ENCODE measurements at places on chromosomes 6 and 20. TPM values are rescaled to one million over a fixed set of nuclear protein-coding genes. Genes with fewer than 3 reads are reported as not detected.

DNA sequence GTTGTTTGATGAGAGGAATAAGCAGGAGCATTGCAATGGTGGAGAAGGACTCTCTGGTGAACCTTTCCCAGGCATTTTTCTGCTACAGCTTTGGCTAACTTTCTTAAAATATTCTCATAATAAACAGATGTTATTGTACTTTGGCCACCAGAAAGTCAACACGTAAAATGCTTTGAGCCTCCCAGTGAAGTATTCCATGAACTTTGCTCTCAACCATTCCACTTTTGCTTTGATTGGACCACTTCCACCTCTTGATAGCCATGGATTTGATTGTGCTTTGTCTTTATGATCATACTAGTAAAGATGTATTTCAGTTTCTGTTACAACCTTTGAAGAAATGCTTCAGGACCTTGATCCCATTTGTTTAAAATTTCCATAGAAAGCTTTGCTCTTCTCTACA is 241.1 kb downstream of the TENT5A start:
- H3K36me3 ChIP-seq, result no peaks in the 10 kb centered on the region
- no peaks in the 10 kb centered on the region for H3K4me1 ChIP-seq
- DNase-seq, result no peak
- no peaks in the 10 kb centered on the region for H3K27me3 ChIP-seq
- no peak overlapping the region for H3K27ac ChIP-seq

DNA sequence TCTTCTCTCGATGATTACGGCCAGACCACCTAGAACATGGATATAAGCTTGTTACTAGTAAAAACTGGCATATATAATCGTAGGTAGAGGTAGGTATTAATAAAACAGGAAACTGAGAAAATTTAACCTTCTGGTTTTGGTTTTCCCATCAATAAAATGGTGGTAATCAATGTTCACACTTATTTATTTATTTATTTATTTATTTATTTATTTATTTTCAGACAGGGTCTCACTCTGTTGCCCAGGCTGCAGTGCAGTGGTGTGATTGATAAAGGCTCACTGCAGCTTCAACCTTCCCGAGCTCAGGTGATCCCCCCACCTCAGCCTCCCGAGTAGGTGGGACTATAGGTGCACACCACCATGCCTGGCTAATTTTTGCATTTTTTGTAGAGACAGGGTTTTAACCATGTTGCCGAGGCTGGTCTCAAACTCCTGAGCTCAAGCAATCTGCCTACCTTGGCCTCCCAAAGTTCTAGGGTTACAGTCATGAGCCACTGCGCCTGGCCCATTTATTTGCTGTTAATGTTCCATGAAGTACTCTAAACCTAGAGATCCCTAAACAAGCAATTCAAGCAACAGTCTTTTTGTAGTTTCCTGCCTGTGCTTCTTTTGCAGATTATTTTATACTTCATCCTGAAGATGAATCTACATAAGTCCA is 11.5 kb downstream of the TOMM6 start:
- DNase-seq, result no peak
- H3K27ac ChIP-seq, result no peak overlapping the region
- H3K4me3 ChIP-seq, result no peak overlapping the region
- no peaks in the 10 kb centered on the region for H3K36me3 ChIP-seq

GRCh38 chr20:51059862-51060261 is 37.0 kb upstream of the KCNG1 start:
- H3K4me3 ChIP-seq, result no peak overlapping the region
- H3K27me3 ChIP-seq, result peaks cover 18% of the 10 kb centered on the region
- H3K4me1 ChIP-seq, result no peaks in the 10 kb centered on the region
- no peak overlapping the region for H3K27ac ChIP-seq
- H3K36me3 ChIP-seq, result no peaks in the 10 kb centered on the region

DNA sequence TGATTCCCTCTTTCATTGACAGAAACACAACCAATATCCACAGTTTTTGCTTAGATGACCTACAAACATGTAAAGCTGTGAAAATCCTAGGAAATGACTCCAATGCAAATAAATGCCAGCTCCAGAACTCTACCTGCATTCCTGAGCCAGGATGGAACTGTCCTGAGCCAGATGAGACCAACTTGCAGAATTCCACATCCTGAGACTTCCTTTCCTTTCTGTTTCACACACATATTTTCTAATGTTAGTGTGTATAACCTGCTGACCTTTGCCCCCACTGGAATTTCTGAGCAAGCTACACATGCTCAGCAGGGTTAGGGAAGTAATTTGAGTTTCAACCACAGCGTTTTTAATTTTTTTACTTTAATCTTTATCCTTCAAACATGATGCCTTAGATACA is 69.6 kb upstream of the ADGRF1 start:
- no peaks in the 10 kb centered on the region for H3K4me1 ChIP-seq
- no peak for DNase-seq
- H3K4me3 ChIP-seq, result no peak overlapping the region
- H3K27ac ChIP-seq, result no peak overlapping the region

DNA sequence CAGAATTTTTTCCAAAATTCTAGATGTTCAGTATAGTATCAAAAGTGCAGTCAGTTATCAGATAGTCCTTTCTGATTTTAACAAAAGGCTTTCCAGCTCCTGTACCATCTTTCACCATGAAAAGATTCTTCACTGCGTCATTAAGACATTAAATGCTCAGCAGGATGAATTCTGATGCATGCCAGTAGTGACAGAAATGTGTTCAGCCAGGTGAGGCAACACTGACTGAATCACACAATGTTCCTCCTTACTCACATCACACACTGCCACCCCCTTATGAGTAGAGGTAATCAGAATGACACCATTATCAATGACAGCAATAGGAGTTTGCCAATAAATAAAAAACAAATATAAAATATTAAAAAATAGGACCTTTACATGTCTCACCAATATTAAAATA is 426.6 kb upstream of the PLCB4 start:
- DNase-seq, result no peak
- no peak overlapping the region for H3K27ac ChIP-seq
- H3K36me3 ChIP-seq, result no peaks in the 10 kb centered on the region
- no peaks in the 10 kb centered on the region for H3K27me3 ChIP-seq
- H3K4me3 ChIP-seq, result no peak overlapping the region
- H3K4me1 ChIP-seq, result no peaks in the 10 kb centered on the region

- H3K36me3 ChIP-seq, result no peaks in the 10 kb centered on the region
- H3K4me1 ChIP-seq, result no peaks in the 10 kb centered on the region
- no peaks in the 10 kb centered on the region for H3K27me3 ChIP-seq
- no peak for DNase-seq
- no peak overlapping the region for H3K27ac ChIP-seq
These were observed 43.6 kb upstream of the TMEM170B start for GRCh38 chr6:11493974-11494373.

DNA sequence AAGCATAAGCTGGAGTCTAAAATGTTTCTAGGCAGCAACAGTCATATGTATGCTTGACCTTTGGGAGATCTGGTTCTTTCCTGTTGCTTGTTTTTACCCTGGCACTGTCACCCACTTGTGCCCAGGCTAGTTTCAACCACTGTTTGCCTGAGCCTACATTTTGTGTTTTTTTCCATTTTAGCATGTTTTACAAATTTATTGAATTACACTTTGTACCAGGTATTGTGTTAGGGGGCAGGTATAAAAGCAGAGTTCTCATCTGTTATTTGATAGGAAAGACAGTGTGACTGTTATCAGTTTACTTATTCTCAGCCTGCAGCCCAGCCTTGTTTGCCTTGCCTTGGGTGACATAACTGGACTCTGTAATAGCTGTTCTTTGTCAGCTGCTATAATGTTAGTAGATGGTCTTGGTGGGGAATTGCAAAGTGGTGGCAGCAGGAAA is 147.0 kb downstream of the CDKAL1 start:
- DNase-seq, result no peak
- H3K4me3 ChIP-seq, result no peak overlapping the region
- H3K27ac ChIP-seq, result no peak overlapping the region
- no peaks in the 10 kb centered on the region for H3K27me3 ChIP-seq

GRCh38 chr6:32444433-32444832 is 4.7 kb downstream of the HLA-DRA start:
- no peaks in the 10 kb centered on the region for H3K36me3 ChIP-seq
- H3K27ac ChIP-seq, result no peak overlapping the region
- H3K4me3 ChIP-seq, result no peak overlapping the region
- DNase-seq, result no peak
- peaks cover 6% of the 10 kb centered on the region for H3K4me1 ChIP-seq
- peaks cover 5% of the 10 kb centered on the region for H3K27me3 ChIP-seq

- H3K4me1 ChIP-seq, result no peaks in the 10 kb centered on the region
- no peaks in the 10 kb centered on the region for H3K36me3 ChIP-seq
- H3K27ac ChIP-seq, result no peak overlapping the region
- no peak for DNase-seq
These were observed 20.5 kb downstream of the COL9A1 start for GRCh38 chr6:70282312-70282918.

GRCh38 chr6:101326411-101326810 is 67.1 kb upstream of the GRIK2 start:
- no peak overlapping the region for H3K4me3 ChIP-seq
- H3K4me1 ChIP-seq, result no peaks in the 10 kb centered on the region
- H3K36me3 ChIP-seq, result no peaks in the 10 kb centered on the region
- H3K27ac ChIP-seq, result no peak overlapping the region
- no peak for DNase-seq

- no peaks in the 10 kb centered on the region for H3K27me3 ChIP-seq
- H3K4me3 ChIP-seq, result no peak overlapping the region
- no peaks in the 10 kb centered on the region for H3K36me3 ChIP-seq
- no peaks in the 10 kb centered on the region for H3K4me1 ChIP-seq
- H3K27ac ChIP-seq, result no peak overlapping the region
These were observed 804.5 kb upstream of the CITED2 start for GRCh38 chr6:140178935-140179334.

GRCh38 chr6:111804627-111805235 is 68.5 kb downstream of the FYN start:
- H3K27me3 ChIP-seq, result no peaks in the 10 kb centered on the region
- H3K36me3 ChIP-seq, result peaks cover 7% of the 10 kb centered on the region
- peaks cover 48% of the 10 kb centered on the region for H3K4me1 ChIP-seq
- H3K4me3 ChIP-seq, result peak overlapping the region; percentile 67
- DNase-seq, result peak; percentile 59

DNA sequence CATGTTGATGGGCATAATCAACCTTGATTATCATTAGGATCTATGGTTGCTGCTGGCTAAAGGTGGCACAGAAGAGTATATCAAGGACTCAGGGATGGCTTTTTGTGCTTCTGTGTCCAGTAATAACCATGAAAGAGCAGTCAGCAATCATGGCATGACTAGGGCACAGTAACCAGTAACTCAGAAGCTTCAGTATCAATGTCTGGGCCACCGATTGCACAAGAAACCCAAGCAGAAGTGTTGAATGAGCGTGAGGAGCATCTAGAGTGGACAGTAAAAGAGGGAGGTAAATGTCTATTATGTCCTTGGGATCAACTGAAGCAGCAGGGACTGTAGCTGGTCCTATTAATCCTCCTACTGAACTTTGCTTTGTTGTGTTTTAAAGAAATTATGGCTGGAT is 81.5 kb upstream of the F13A1 start:
- no peaks in the 10 kb centered on the region for H3K36me3 ChIP-seq
- no peak overlapping the region for H3K27ac ChIP-seq
- H3K4me3 ChIP-seq, result no peak overlapping the region
- DNase-seq, result no peak
- H3K4me1 ChIP-seq, result peaks cover 4% of the 10 kb centered on the region
- H3K27me3 ChIP-seq, result no peaks in the 10 kb centered on the region

AMD1 gene
- 68.0 TPM for total RNA-seq

SLC22A16 gene
- total RNA-seq, result not detected

MOG gene
- total RNA-seq, result not detected

CTCFL gene
- total RNA-seq, result not detected

GNAS-AS1 gene
- 1.3 TPM for total RNA-seq

AIG1 gene
- total RNA-seq, result 10.0 TPM

IL17F gene
- total RNA-seq, result not detected

RHAG gene
- total RNA-seq, result not detected

TP53TG5 gene
- total RNA-seq, result not detected

ARMH2 gene
- 4.5 TPM for total RNA-seq

Measured in naive thymus-derived CD8-positive, alpha-beta T cell (primary cell).